ENCODE measurements at places on chromosomes 7 and 10. TPM values are rescaled to one million over a fixed set of nuclear protein-coding genes. Genes with fewer than 3 reads are reported as not detected.

DNA sequence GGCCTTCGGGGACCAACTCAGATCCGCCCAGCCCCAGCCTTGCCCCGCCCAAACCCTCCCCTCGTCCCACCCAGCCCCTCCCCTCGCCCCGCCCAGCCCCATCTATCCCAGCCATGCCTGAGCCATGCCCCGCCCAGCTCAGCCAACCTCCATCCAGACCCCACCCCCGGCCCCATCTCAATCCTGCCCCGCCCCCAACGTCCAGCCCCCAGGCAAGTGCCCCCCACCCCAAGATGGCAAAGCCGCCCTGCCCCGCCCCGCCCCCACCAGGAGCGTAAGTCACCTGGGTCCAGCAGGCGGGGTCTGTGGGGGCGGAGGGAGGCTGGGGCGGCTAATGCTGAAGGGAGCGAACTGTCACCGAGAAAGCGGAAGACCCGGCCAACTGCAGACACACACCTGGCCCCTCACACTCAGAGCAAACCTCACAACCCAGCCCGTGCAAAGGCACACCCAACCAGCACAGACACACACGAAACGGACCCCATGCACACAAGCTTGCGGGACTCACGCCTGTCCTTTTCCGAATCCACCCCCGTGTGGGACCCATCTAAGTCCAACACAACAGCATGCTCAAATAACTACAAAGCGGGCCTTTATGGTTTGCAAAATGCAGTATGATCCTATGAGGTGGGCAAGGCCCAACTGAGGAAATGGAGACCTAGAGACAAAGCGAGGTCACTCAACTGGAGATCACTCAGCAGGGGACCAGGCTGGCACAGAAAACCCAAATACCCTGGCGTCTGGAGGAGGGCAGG, 11.5 kb upstream of the OGA start:
- no peak overlapping the region for H3K4me3 ChIP-seq
- peaks cover 17% of the 10 kb centered on the region for H3K4me1 ChIP-seq
- no peaks in the 10 kb centered on the region for H3K36me3 ChIP-seq
- no peaks in the 10 kb centered on the region for H3K27me3 ChIP-seq
- H3K27ac ChIP-seq: peak overlapping the region; percentile 91

- H3K27ac ChIP-seq: no peak overlapping the region
- no peaks in the 10 kb centered on the region for H3K27me3 ChIP-seq
These were observed 20.5 kb upstream of the DMTF1 start for GRCh38 chr7:87131771-87132170.

DNA sequence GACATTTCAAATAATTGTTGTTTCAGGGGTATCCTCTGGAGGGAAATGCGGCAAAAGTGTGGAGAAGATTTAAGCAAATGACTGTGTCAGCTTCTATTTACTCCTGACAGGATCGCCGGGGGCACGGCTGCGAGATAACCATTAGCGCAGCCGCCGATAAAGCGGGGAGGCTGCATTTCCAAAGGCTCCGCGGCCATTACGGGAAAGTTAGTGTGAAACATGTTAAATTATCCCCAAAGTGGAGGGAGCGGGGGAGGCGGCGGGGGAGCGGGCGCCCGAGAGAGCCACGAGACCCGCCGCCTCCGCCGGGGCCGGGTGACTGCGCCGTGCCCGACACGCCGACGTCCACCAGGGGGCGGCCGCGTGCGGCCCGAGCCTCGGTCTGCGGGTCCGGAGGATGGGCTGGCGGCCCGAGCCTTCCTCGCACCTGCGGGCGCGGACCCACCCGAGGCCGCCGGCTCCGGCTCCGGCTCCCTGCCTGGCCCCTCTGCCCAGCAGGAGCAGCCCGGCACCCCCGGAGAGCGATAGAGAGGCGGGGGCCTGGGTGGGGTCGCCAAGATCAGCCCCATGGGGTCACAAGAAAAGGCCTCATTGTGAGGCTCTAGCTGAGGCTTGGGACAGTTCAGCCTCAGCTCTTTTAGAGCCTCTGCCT, 74.4 kb upstream of the PAX2 start:
- H3K27me3 ChIP-seq: peaks cover 49% of the 10 kb centered on the region
- DNase-seq: peak; percentile 38
- H3K4me3 ChIP-seq: no peak overlapping the region
- H3K27ac ChIP-seq: no peak overlapping the region

DNA sequence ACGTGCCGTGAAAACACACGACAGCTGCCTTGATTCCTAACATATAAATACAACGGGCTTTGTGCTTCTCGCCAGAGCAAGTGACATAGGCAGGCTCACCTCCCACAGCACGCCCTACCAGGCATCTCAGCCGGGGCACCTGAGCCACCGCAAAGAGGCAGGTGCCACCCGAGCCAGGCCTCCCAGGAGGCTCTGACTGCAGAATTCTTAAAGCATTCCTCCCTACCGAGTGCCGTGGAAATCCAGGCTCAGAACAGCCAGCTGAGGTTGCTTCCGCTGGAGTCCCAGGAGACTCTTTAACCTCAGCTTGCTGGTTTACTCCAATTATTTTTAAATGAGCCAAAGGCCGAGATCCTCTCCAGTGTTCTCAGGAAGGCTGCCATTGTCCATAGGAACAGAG, 206.5 kb downstream of the USP6NL start:
- H3K4me1 ChIP-seq: no peaks in the 10 kb centered on the region
- H3K36me3 ChIP-seq: no peaks in the 10 kb centered on the region
- DNase-seq: no peak
- peaks cover 6% of the 10 kb centered on the region for H3K27me3 ChIP-seq
- H3K4me3 ChIP-seq: no peak overlapping the region

GRCh38 chr7:70143075-70144044, 545.1 kb downstream of the AUTS2 start:
- H3K27me3 ChIP-seq: no peaks in the 10 kb centered on the region
- H3K4me1 ChIP-seq: no peaks in the 10 kb centered on the region
- no peak overlapping the region for H3K27ac ChIP-seq

GRCh38 chr10:78383378-78384048, 349.9 kb downstream of the RPS24 start:
- no peak overlapping the region for H3K4me3 ChIP-seq
- no peaks in the 10 kb centered on the region for H3K36me3 ChIP-seq
- H3K4me1 ChIP-seq: no peaks in the 10 kb centered on the region
- no peaks in the 10 kb centered on the region for H3K27me3 ChIP-seq
- DNase-seq: no peak
- H3K27ac ChIP-seq: no peak overlapping the region

CTAGE8 gene
- total RNA-seq: not detected

DNA sequence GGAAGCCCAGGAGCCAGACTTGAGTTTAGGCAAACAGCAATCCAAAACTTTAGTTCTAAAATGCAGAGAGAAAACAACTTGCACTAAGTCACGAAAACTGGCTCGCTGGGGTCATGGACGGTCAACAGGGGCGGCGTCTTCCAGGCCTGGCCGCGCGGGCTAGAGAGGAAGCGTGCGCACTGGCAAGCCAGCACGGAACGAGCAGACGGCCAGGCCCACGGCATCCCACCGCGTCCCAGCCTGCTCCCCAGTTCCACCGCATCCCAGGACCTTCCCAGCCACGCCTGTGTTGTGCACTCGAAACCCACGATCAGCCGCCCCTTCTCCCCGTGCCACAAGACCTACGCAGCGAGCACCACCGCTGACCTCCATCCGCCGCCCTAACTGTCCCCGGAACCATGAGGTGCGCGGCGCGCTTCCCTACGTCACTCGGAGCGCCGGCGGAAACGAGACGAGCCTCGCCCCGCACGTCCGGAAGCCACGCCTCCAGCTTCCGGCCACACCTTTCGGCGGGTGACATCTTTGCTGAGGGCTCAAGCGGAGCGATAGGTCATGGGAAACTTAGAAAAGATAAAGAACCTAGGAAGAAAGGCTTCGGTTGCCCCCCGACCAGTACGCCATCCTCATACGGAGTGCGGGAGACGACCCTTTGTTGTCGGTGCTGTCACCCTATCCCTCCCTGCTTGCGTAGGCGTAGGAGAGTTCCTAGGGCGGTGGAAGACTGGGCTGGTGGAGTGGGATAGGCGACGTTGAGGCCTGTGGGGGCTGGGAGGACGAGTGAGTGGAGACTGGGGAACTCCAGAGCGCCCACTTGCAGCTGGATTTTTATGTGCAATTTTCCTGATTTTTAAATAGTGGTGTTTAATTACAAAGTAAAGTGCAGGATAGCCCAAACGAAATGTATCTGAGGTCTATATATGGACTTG, at the start of gene TBRG4:
TBRG4 (minus strand) TSS at position 400 of the 926 bp plus-strand sequence. CDS start 2,460 bp downstream, outside the sequence.
- H3K36me3 ChIP-seq: peaks cover 25% of the 10 kb centered on the region
- peak within 1 kb of the TSS; percentile 96 for H3K27ac ChIP-seq
- DNase-seq: peak; percentile 94
- H3K4me3 ChIP-seq: peak within 1 kb of the TSS; percentile 30

GRCh38 chr7:153886506-153887441, 165.4 kb upstream of the DPP6 start:
- no peak for DNase-seq
- no peaks in the 10 kb centered on the region for H3K36me3 ChIP-seq
- H3K27ac ChIP-seq: no peak overlapping the region
- peaks cover 18% of the 10 kb centered on the region for H3K27me3 ChIP-seq
- no peak overlapping the region for H3K4me3 ChIP-seq

DNA sequence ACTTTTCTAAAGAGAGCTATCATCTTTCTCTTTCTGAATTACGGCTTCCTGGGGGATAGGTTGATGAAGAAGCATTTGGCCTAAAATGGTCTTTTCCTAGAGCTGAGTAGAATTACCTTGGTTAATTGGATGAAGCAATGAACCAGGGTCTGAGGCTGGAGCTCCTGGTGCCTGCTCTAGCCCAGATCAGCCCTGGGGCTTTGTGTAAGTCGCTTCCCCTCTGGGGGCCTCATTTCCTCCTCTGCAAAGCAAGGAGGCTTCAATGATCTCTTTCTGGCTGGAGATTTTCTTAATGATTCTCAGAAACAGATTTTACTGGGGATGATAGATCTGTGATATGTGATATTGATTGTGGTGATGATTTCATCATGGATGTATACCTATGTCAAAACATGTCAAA, 3.5 kb upstream of the CPA2 start:
- no peaks in the 10 kb centered on the region for H3K36me3 ChIP-seq
- no peaks in the 10 kb centered on the region for H3K27me3 ChIP-seq
- no peaks in the 10 kb centered on the region for H3K4me1 ChIP-seq
- H3K27ac ChIP-seq: no peak overlapping the region
- H3K4me3 ChIP-seq: no peak overlapping the region
- no peak for DNase-seq

DNA sequence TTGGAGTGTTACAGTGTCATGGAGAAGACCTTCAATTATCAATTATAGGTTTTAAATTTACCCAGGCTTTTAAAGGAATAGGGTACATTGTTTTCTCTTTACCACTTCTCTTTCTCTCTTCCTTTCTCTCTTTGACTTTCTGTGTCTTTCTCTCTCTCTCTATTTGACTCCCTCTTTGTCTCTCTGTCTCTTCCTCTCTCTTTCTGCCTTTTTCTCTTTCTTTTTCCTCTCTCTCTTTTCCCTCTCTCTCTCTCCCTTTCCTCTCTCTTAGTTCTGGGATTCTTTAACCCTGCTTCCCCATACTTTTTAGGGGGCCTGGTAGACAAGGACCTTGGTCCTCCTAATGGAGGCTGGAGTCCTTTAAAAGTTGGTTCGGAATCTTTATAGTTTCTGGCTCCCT, 15.9 kb upstream of the GHITM start:
- H3K36me3 ChIP-seq: no peaks in the 10 kb centered on the region
- peaks cover 6% of the 10 kb centered on the region for H3K27me3 ChIP-seq
- no peak overlapping the region for H3K27ac ChIP-seq

GRCh38 chr7:66326501-66327215, 121.5 kb downstream of the TPST1 start:
- no peak for DNase-seq
- no peaks in the 10 kb centered on the region for H3K27me3 ChIP-seq
- H3K27ac ChIP-seq: no peak overlapping the region
- H3K4me1 ChIP-seq: no peaks in the 10 kb centered on the region

DNA sequence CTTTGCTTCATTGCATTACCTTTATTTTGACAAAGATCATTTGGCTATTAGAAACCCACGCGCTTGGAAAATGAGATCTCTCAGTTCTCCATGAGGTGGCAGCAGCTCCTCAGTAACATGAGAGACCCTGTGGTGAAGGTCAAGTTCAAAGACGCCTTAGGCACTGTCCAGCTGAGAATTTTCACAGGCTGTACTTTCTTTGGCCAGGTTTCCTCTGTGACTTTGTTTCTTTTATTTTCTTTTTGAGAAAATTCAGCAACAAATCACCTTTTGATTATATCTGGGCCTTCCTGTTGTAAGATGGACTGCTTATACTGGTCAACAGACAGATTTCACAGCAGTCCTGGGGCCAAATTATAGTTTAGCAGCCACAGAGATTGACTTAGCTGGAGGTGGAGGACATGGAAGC, 54.5 kb downstream of the RAB18 start:
- H3K4me1 ChIP-seq: no peaks in the 10 kb centered on the region
- H3K36me3 ChIP-seq: no peaks in the 10 kb centered on the region
- no peaks in the 10 kb centered on the region for H3K27me3 ChIP-seq
- H3K4me3 ChIP-seq: no peak overlapping the region
- DNase-seq: peak; percentile 68

HPSE2 gene
- under 0.01 TPM for total RNA-seq

DNA sequence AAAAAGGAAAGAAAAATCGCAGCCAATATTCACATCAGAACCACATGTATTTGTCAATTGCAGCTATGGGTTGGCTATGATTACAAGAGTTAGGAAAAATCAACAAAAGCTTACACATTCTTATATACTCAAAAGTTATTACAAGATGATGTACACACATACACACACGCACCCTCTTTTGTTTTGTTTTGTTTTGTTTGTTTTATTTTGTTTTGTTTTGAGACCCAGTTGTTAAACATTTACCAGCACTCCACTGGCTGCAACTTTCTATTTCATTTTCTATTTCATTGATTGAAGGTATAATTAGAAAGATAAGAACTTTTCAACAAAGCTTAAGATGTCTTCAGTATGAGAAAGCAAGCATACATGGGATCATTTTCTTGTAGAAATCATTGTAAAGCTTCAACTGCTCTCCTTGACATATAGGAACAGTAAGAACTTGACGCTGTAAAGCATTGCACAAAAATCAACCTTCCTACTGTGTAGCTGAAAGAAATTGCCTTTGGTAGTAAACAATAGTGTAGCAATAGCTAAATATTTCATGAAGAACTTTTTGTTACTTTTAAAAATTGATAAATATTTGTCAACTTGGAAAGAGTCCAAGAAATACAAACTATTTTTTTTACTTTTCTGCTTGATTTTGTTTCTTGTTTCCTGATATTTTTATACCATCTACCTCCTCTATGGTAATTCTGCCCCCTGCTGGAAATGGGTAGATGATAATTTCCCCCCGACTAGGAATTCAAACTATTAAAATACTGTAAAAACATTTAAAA, 205.9 kb downstream of the MBL2 start:
- DNase-seq: no peak
- no peaks in the 10 kb centered on the region for H3K4me1 ChIP-seq
- H3K27ac ChIP-seq: no peak overlapping the region
- H3K36me3 ChIP-seq: no peaks in the 10 kb centered on the region

GPR146 gene
- total RNA-seq: 8.7 TPM

SPDYE8 gene
- not detected for total RNA-seq

DNA sequence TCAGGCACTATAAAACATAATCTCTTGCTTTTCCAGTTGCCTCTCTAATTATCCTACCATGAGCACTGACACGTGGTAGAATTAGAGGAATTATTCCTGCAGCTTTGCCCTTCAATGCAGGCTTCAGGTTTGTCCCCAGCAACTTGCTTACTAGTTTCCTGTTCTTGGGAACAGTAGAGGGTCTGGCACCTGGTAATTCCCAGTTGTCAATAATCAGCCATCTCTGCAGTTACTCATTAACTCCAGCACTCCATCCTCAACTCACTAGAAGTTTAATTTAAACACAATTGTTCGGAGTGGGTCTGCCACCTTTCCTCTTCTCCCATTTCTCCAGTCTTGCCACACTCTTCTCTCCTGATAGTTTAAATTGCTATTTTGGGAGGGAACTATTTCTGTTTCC, 324.3 kb upstream of the KIAA1217 start:
- no peaks in the 10 kb centered on the region for H3K4me1 ChIP-seq
- DNase-seq: no peak
- H3K27me3 ChIP-seq: no peaks in the 10 kb centered on the region
- no peak overlapping the region for H3K27ac ChIP-seq

All from adrenal gland (tissue), 19 donors.